ENCODE measurements at places on chromosomes 1 and 21.

DNA sequence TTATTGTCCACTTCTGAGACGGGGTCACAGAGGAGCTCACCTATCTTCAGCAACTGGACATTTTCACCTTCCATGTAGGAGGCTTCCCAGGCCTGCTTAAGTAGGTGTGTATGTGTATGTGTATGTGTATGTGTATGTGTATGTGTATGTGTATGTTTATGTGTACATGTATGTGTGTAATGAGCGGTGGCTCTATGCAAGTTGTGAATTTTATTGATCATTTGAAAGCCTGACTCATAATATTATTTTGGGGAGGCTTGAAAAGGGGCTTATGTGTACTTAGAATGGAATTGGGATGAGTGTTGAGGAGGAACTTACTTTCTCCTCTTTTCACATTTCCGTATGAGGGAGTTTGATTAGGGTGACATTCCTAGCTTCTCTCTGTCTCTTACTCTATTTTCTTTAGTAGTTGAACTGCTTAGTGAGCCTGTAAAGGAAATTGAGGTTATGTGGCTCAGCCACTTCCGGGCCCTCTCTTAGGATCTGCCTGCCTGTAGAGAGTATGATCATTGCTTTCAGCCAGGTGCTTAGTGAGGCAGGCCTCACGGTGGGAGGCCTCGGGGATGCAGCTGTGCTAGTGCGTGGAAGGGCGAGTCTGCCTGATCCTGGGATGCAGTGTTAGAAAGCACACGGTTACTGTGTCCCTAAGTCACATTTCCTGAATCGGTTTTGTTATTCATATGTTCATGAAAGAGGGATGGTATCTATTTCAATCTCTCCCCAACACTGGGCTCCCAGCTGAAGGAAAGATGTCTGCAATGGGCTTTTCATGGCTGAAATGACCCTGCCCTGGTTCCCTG, 61.0 kb downstream of the IER5 start:
- DNase-seq = no peak

- no peak for DNase-seq
Measured at GRCh38 chr1:240691501-240691900, 79.5 kb upstream of the GREM2 start.

GRCh38 chr1:20449735-20450311, 36.2 kb downstream of the CAMK2N1 start:
- DNase-seq = no peak

DNA sequence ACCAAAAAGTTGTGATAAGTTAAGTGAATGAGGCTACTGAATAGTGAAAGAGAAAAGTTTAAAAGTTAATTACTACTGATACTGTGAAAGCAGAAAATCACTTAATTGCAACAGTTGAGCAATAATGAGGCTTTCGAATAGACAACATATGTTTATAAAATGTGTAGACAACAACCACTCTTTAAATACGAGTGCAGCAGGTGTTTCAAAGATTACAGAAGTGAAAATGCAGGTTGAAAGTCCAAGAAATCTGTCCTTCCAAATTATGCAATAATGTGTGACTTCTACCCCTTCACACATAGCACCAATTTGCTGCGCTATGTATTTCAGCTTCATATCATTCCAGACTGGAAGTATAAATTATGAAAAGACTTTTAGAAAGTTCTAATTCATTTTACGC, 213.0 kb downstream of the COL24A1 start:
- DNase-seq = no peak

DNA sequence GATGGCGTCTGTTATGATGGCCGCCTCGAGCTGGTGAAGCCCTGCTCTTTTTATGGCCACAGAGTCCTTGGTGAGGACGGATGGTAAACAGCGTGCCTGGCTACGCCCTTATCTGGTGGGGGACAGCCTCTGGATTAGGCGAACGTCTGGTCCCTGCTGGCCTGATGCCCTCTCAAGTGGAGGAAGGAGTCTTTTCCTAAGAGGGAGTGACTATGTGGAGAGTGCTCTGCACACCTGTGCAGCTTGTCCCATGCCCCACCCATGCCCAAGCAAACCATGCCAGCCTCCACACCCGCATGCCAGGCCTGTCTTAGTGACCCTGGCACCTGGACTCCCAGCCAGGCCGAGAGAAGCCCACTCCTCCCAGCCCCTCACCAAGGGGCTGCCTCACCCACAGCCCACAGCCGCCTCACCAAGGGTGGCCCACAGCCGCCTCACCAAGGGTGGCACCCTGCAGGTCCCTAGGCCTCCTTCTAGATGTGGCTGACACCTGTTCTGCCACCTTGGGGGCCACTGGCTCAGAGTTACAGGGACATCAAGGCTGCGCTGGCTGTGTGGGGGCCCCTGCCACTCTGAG, 40.2 kb downstream of the WNT9A start:
- DNase-seq = no peak

DNA sequence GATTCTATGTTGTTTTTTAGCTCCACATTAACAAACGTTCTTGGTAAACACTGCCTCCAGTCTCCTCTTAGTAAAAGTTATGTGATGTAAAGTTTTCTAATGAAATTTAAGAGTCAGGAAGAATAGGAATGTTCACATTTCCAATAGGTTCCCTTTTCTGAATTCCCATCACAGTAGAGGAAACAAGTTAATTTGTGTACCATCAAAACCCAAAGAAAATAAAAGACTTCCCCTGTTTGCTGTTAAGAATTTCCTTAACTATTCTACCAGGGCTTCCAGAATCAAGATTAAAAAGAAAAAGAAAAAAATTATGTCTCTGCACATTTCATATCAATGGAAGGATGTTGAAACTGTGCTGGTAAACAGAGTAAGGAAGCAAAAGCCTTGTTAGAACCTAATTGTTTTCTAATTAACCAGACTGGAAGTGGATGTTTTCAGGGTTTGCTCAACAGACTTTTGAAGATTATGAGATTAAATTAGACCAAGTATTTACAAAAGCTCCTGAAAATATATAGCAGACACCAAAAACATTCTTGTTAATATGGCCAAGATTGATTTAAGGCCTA, 43.4 kb upstream of the PALMD start:
- DNase-seq = no peak

DNA sequence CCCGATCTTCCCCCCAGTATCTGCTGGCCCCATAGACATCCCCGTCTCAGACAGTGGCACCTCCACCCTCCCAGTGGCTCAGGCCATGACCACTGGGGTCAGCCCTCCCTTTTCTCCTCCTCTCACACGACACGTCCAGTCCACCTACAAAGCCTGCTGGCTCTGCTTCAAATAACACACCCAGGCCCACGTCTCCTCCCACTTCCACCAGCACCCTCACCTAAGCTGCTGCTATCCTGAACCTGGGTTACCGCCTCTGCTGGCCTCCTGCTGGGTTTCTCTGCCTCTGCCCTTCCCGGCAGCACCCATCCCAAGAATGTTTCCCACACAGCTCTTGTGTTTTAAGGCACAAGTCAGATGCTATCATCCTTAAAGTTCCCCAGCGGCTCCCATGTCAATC, 26.0 kb downstream of the MX2 start:
- no peak for DNase-seq

DNA sequence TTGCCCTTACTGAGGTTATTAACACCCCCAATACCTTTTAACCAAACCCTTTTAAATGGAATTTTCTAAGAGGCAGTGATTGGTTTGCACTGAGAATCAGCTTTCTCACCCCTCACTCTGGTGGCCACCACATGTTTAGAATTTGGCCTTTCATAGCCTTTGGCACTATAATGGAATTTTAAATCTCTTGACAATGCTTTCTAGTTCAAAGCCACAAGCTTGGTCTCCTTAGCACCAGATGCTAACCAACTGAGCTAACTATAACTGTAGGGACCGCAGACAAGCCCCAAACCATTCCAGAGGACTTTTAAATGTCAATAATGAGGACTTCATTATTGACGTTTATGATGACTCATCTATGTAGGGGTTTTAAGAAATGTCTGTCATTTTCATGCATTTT, 238.7 kb upstream of the SNX7 start:
- DNase-seq = no peak

- no peak for DNase-seq
Measured at GRCh38 chr1:58746757-58747156, 37.1 kb downstream of the JUN start.

DNA sequence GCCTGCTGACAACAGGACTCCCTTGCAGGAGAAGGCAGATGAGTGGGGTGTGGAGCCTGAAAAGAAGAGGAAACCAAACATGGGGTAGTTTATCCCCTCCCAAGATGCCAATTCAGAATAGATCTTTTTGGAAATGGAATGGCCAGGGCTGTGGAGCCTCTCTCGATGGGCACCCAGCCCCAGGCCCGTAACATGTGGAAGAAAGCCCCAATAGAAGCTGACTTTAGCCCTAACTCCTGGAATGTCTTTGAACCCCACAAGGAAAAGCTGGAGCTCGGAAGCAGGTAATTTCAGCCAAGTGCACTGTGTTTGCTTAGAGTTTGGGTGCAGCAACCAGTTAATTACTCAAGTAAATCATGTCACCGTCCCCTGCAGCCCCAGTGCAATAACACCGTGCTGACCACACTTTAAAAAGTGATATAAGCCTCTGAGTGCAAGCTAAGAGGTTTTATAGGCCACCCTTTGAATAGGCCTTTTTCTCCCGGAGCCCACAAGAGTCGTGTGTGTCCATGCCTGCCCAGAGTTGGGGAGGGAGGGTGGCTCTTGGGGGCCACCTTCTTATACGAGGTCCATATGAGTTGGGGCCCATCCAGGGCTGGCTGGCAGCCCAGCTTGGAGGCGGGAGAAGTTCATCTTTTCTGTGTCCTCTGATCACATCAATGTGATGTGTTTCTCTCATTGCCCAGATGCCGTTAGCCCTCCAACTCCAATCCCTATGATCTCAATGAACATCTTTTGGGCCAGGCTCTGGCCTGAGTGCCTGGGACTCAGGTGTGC, 153.2 kb downstream of the TRABD2B start:
- DNase-seq = no peak

GRCh38 chr1:165161130-165161529, 195.4 kb downstream of the LMX1A start:
- DNase-seq = no peak

DNA sequence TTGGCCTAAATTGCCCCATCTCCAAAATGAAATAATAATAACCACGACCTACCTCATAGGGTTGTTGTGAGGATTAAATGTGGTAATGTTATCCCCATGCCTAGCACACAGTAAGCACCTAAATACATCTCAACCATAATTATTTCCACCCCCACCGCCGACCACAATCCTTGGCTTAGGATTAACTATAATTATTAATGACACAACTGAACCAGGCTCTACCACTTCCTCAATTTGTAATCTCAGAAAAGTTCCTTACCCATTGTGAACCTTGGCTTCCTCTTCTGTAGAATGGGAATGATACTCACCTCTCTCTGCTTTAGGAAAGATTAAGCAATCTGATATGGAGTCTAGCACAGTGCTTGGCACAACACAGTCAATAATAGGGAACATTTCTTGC, 44.3 kb upstream of the TACSTD2 start:
- no peak for DNase-seq

GRCh38 chr21:36697851-36698384, 997 bp upstream of the SIM2 start:
- DNase-seq = no peak

DNA sequence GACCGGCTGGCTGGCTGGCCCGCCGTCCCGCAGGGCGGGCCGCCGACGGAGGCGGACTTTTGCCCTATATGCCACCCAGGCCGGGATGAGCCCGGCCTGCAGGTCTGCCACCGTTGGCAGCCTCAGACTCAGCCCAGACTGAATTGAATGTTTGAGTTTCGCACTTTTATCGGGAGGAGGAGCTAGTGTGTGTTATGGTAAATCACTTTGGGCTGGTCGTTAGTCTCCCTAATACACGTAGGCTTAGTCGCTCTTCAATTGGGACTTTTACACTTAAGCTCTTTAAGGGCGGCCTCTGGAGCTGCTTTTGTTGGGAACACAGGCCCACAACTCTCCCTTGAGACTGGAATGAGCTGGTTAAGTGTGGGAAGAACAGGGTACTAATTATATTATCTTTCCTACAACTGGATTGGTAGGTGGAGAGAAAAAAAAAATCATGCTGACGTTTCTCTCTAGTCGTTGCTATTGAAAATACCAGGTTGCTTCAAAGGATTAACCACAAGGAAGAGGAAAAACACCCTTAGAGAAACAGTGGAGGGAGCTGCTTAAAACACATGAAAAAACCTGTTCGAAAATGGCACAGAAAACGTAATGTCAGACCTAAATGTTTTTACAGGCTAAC, 1.4 kb upstream of the IRF2BP2 start:
- DNase-seq = peak; percentile 76

GRCh38 chr1:73517603-73518191, 680.3 kb downstream of the LRRIQ3 start:
- DNase-seq = no peak

DNA sequence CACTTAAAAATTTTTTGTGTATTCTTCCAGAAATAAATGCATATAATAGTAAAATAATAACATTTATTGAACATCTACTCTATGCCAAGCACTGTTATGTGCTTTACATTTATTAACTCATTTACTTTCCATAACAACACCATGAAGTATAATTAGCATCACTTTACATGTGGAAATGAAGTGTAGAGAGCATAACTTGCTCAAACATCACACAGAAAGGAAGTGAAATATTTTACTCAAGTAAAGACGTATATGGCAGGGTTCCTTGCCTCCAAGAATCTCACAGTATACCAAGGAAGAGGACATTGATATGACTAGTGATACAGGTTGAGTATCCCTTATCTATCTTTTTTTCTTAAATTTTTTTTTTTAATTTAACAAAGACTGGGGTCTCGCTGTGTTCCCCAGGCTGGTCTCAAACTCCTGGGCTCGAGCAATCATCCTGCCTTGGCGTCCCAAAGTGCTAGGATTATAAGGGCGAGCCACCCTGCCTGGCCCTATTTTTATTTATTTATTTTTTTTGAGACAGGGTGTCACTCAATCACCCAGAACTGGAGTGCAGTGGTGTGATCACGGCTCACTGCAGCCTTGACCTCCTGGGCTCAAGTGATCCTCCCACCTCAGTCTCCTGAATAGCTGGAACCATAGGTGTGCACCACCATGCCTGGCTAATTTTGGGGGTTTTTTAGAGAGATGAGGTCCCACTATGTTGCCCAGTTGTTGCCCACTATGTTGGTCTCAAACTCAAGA, 7.7 kb upstream of the CLIC4 start:
- no peak for DNase-seq

- no peak for DNase-seq
Measured at GRCh38 chr21:41717573-41718330, 49.1 kb downstream of the RIPK4 start.

- peak; percentile 59 for DNase-seq
Measured at GRCh38 chr1:63592536-63593302, 492 bp upstream of the PGM1 start.

DNA sequence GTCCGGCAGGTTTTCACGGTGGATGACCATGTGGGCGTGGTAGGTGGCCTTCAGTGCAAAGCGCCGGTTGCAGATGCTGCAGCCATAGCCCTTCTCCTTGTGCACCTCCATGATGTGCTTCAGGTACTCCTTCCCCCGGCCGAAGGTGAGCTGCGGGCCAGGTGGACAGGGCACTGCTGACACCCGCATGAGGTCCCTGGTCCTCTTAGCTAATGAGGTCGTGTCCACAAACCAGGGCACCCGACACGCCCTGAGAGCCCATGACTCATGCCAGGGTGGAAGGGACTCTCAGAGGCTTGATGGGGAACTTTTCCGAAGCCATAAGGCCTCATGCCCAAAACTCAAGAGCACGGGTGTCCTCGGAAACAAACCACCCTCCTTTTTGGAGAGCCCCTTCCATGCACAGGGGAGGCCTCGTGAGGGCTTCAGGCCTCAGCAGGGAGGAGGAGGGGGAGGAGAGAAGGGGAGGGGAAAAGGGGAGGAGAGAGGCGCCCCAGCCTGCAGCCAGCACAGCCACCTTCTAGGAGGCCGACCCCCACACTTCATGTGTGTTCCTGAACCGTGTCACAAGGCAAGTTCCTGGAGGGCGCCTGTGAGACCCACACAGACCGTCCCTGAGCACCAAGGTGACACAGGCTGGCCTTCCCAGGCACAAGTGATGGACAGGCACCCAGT, 54.4 kb upstream of the RIPK4 start:
- no peak for DNase-seq

GRCh38 chr1:29519788-29520110, 283.4 kb downstream of the PTPRU start:
- no peak for DNase-seq

Data from RCC 7860 (cell line).